Right atrium auricular region (tissue), 2 donors: ENCODE measurements at places on chromosomes 13 and 19. TPM values are rescaled to one million over a fixed set of nuclear protein-coding genes. Genes with fewer than 3 reads are reported as not detected.

MBD3L3 gene
- total RNA-seq: not detected

- DNase-seq: no peak
Measured at GRCh38 chr13:109778102-109778542, 8.3 kb downstream of the IRS2 start.

GRCh38 chr13:37681281-37682032 lies 82.9 kb upstream of the POSTN start:
- no peak for DNase-seq

DNA sequence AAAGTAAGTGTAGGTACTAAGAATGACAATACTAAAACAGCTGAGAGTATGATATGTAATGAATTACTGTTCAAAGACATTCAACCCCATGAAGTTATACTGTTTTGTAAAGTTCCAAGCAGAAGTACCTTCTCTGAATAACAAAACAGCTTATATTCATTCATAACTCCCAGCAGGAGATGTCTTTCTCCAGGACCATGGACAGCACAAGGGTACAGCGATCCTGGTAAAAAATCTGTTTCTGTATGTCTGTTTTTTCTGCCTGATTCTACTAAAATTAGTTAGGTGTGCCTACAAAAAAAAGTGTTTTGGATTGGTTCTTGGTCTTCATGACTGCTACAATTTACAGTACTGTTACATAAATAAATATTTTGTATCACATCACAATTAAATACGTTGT lies 172.5 kb upstream of the SLITRK5 start:
- no peak for DNase-seq

- no peak for DNase-seq
Measured at GRCh38 chr19:46202872-46203860, 26.4 kb upstream of the IGFL1 start.

- DNase-seq: no peak
Measured at GRCh38 chr19:2755448-2755705, 15.6 kb upstream of the SLC39A3 start.

DNA sequence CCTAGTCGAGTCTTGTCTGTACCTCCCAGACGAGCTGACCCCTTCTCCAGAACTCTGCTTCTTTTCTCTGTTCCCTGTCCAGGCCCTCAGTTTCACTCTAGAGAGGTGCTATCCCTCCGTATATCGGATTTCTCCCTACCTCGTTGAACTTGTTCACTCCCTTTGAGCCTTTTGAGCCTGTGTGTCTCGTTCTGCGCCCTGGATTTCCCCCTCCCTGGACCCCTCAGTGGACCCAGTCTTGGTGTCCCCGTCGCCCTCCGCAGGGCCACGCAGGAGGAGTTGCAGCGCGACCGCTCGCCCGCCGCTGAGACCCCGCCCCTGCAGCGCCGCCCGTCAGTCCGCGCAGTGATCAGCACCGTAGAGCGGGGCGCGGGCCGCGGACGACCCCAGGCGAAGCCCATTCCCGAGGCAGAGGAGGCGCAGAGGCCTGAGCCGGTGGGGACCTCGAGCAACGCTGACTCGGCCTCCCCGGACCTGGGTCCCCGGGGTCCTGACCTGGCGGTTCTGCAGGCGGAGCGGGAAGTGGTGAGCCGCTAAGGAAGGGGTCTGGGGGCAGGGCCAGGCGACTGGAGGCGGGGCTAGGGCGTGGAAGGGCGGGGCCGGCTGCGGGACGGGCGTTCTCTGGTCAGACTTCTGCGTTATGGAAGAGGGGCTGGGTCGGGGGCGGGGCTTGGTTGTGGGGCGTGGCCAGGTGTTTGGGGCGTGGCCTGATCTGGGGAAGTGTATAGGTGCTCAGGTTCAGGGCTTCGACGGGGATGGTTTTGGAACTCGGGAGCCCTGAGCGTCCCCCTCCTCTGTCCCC lies 5.5 kb downstream of the EPS8L1 start:
- no peak for DNase-seq
